HS-27A (cell line): ENCODE measurements at places on chromosomes 2 and 18.

DNA sequence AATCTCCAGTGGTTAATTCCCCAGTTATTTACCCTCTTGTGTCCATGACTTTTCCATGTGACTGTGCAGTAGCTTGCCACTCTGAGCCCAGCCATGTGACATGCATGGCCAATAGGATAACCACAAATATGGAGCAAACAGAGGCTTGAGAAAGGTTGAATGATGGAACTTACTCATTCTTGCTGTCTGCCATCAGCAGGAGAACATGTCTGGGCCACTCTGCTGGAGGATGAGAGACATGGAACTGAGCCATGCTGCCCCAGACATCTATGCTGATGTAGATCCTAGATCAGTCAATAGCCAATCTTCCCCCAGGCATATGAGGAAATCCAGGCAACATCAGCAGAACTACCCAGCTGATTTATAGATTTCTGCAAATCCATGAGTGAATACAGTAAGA lies 992.3 kb upstream of the FANCL start:
- DNase-seq, result no peak

GRCh38 chr18:69408522-69408921 lies 7.8 kb downstream of the DOK6 start:
- no peak for DNase-seq

DNA sequence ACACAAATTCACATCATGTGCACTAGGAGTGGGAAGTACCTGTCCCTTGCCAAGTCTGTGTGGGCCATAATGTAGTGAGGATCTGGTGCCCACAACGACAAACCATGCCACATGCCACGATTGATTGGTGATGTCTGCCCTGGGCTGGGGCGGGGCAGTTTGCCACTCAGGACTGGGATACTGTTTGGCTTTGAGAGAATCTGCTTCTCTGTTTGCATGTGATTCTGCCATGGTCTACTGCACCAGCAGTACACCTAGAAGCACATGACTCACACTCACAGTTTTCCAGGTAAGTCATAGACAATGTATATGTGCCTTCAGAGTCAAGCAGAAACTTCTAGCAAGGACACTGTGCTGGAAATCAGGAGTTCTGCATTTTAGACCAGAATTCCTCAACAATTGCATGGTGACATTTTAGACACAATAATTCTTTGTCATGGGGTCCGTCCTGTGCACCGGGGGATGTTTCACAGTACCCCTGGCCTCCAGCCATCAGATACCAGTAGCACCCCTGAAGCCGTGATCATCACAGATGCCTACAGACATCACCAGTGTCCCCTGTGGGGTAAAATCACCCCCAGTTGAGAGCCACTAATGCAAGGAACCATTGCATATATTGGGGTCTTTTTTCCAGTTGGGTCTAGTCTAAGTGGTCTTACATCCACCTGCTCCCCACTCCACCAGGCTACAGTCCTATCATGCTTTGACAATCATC lies 278.3 kb downstream of the EIPR1 start:
- no peak for DNase-seq

- DNase-seq, result no peak
Measured at GRCh38 chr2:33214436-33214835, 262.0 kb upstream of the RASGRP3 start.

DNA sequence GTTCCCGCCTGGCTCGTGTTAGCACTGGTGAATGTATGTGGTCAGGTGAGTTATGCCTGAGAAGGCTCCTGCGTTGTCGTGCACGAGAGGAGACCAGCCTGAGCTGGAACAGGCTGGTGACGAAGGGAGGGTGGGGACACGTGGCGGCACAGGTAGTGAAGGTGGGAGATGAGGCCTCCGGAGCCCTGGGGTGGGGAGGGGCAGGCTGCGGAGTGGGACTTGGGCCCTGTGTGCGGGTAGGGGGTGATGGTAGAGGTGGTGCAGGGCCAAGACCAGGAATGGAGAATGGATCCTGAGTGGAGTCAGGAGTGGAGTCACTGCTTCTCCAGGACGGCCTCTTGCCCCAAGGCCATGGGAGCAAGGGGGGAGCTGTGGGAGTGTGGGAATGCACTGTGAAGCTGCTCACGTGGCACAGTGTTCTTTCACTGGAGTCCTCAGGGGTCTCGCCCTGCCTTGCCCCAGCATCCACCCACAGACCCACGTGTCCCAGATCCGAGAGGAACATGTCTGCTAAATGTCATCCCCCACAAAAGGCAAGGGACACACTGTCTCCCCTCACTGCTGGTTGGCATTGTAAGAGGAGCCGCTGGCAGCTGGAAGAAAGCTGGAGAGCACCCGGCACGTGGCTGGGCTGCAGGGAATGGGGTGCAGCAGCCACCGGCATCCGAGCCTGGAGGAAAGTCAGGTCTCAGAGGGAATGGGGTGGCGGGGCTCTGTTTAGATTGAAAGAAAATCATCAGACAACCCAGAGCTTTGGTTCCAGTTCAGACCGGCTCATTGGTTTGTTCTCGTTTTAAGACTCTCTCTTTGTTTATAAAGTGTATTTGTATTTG lies 63.7 kb downstream of the CYP26B1 start:
- no peak for DNase-seq

DNA sequence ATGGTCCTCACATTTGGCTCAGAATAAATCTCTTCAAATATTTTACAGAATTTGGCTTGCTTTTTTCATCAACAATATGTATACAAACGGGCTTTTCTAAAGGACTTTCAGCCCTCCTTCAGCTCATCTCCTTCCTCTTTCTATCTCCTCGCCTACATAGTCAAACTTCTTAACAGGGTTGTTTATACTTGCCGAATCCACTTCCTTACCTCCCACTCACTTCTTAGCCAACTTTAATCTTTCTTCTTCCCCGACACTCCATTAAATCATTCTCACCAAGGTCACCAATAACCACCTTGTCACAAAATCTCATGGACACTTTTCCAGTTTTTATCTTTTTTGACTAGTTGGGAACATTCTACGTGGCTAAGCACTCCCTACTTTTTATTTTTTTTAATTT lies 325.2 kb downstream of the PLCL1 start:
- DNase-seq, result no peak

DNA sequence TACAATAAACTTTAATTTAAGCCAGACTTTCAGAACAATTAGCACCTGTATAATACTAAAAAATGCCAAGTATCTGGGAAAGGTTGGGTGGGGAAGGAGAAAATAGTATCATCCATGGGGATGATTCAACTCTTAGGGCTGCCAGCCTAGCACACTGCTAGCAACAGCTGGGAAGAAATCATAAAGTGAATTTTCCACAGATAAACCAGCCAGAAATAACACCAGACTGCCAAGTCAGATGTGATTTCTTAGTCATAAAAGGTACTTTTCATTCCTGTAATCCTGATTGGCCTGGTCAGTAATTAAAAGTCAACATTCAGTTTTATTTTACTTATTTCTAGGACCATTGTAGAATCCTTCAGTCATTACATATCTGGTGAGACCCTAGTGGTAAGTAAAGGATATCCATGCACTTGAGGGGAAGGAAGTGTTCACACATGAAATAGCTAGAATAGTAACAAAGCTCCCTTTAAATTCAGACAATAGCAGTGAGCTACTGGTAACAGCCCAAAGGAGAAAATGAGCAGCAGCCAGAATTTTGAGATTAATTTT lies 59.4 kb downstream of the LIMS1 start:
- peak; percentile 73 for DNase-seq

GRCh38 chr2:213010106-213010779 lies 141.2 kb downstream of the IKZF2 start:
- DNase-seq, result no peak

DNA sequence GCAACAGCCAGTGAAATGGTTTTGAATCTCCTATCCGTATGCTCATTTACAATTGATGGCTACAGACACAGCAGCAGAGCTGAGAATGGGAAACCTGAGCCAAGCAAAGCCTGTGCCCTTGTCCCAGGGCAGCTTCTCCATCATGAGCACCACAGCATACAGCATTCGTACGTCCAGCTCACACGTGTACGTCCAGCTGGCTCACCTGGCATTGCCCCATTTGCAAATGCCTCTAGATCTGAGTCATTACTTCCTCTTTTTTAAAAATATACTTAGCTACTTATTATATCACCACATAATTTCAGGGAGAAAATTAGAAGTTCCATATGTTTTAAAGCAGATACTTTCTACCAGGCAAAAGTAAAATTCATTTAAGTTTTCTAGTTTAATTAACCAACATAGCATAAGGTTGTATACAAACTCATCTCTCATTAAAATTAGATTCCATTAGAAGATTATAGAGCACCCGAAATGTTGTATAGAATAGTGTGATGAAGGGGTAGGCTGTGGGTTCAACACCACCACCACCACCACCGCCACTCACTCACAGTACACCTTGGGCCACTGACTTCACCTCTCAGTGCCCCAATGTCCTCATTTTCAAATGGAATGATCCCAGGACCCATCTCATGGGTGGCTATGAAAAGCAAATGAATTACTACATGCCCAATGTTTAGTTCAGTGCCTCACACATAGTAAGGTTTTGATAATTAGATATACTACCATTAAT lies 31.4 kb upstream of the TMEM177 start:
- DNase-seq, result no peak

DNA sequence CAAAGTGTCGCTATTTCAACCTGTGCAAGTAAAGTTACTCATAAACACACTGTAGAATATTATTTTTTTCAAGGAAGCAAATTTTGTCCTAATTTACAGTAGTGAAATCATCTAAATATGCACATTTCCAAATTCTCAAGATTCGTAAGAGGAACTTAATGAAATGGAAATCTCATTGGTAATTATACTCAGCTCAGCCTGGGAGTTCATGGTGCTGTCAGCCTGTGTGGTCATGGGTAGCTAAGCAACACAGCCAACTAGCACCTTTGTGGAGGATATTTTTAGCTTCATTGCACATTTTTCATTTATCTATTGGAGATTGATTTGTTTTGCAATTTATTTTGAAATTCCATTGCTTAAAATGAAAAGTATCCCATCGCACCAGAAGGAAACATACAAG lies 975.7 kb upstream of the ZEB2 start:
- no peak for DNase-seq

DNA sequence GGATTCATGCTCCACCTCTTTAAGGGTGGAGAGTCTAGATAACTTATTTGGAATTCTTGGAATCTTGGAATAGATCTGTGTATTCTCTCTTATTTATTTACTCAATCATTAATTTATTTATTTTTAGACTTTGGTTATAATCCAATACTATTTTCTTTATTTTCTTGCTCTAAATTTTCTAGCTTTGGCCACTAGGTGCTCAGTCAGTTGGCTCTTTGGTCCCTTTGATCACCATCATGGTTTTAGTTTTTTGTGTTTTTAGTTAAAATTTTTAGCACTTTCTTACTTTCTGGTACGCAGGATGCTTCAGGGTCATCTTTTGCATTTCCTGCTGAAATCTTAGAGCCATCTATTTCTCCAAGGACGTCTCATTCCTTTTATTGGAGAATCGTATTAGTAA lies 5.2 kb upstream of the PLEK start:
- no peak for DNase-seq

GRCh38 chr2:37631698-37632097 lies 39.7 kb downstream of the CDC42EP3 start:
- DNase-seq, result no peak

DNA sequence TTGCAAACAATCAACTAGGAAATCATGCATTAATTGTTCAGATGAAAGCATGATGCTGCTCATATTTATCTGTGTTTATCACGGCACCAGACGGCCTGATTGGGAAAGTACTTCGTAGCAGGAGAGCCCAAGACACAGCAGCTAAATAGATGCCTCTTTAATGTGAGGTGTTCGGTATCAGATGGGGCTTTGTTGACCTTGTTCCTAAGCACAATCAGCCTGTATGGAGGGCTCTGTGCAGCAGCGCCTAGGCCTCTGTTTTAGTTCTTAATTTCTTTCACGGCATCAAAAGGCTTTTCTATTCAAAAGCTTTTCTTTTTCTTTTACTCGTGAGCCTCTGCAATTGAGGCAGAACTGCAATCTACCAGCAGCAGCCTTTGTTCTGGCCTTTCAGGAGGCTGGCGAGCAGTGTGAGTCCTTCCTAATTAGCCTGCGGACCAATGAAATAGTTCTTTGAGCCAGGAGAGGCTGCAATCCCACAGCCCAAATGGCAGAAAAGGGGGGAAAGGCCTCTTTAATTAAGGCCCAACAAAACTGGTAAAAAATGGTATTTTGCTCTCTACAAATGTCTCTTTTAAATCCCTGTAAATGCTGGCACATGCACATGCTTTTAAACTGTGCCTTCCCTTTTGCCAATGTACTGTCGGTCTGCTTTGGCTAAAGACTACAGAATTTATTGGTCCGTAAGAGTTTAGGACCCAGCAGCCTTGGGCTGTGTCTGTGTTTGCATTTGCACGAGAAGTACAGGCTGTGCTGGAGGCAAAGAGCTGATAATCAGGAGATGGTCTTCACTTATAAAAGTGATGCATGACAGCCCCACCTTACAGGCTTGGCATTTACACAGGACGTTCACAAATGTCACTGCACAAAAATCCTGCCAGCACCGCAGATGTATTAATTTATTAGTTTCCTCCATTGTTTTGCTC lies 159.6 kb downstream of the RND3 start:
- no peak for DNase-seq

DNA sequence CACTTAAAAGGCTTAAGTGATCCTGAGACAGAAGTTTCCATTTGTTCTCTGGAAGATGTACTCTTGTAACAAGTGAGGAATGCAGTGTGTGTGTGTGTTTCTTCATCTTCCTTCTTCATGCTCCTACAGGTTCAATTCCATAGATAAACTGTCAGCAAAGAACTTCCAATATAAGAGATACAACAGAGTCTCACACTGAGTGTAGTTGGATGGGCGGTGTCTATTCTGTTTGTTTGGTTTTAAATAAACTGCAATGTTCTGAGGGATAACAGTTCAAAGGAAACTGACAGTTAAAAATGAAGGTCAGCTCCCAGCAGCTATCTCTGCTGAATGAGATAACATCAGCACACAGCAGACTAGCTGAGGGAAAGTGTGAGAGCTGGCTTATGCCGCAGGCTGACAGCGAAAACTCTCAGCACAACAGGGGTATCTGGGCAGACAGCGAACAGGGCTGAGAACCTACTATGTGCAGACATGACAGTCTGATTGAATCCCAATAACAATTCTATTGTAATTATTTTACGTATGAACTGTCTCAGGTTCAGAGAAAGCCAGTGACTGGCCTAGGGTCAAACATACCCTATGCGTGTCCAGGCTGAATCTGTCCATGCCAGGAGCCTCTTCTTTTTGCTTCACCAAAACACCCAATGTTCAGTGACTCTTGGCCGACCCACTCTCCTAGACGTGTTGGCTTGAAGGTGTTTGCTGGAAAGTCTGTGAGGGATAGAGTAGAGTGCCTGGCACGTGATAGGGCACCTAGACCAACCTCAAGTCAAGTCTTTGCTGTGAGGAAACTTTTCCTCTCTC lies 201.9 kb upstream of the TRIB2 start:
- DNase-seq, result no peak

DNA sequence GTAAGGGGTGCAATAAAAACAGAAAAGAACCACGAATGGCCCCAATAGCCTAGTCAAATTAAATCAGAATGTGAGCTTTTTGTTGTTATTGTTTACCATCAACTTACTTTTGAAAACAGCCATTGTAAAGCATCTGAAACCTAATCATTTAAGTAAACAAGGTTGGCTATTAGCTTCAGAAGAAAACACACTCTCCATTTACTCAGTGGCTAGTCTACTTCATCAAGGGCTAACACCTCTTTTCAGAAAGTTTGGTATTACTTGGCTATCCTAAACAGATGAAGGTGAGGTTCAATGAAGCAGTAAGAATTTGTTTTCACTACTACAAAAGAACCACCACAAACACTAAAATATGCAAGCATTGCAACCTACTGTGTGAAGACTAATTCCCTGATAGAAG lies 398.0 kb downstream of the CDH2 start:
- no peak for DNase-seq
